ENCODE measurements at places on chromosomes 7 and 10. TPM values are rescaled to one million over a fixed set of nuclear protein-coding genes. Genes with fewer than 3 reads are reported as not detected.
A peak's percentile ranks its signal among the peaks of the same experiment; 100 is the strongest.

DNA sequence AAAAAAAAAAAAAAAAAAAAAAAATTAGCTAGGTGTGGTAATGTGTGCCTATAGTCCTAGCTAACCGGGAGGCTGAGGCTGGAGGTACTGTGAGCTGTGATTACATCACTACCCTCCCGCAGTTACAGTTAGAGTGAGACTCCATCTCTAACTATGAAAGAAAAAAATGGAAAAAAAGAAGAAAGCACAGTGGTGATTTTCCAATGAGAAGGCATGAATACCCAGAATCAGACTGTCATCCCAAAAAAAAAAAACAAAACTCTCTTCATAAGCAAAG is 269.9 kb upstream of the MKLN1 start:
- DNase-seq = peak; percentile 72

The SORBS1 gene
- 5.4 TPM for total RNA-seq

GRCh38 chr10:97788552-97789442 is 17.0 kb upstream of the SFRP5 start:
- no peak for DNase-seq

The PRPS1L1 gene
- not detected for total RNA-seq
